ENCODE measurements at places on chromosomes 7 and 10.

- DNase-seq = no peak
These were observed 27.5 kb downstream of the LRRC27 start for GRCh38 chr10:132359305-132360040.

DNA sequence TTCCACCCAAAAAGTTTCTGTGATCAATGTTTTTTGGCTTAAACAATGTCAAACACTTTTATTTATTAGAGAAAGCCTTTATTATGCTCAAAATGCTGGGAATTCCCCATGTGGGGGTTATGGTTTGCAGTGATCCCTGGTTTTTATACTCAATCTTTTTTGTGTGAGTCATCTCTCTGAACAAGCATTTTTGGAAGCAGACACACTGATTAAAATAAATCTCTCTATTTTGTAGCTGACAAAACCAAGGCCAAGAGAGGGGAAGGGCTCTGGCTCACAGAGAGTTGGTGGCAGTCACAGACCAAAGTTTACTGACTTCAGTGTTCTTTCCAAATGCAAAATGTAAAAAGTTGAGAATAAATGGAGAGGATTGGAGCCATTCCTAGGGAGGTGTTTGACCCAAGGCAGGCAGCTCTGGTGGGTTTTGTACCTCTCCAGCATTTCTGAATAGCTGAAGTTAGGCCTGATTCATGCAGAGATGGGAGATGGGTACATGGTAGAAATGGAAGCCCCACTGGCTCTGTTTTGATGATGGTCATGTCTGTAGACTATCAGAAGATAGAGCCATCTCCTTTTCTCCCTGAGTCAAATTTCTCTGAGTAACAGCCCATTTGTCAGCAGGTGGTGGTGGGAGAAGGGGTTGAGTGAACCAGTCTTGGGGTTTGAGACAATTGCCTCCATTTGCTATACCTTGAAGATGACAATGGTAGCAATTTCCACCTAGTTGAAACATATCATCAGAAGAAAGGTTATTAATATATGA lies 45.4 kb upstream of the NAMPT start:
- no peak for DNase-seq

- DNase-seq = peak; percentile 30
These were observed 2.6 kb upstream of the ZNF503 start for GRCh38 chr10:75403939-75404814.

DNA sequence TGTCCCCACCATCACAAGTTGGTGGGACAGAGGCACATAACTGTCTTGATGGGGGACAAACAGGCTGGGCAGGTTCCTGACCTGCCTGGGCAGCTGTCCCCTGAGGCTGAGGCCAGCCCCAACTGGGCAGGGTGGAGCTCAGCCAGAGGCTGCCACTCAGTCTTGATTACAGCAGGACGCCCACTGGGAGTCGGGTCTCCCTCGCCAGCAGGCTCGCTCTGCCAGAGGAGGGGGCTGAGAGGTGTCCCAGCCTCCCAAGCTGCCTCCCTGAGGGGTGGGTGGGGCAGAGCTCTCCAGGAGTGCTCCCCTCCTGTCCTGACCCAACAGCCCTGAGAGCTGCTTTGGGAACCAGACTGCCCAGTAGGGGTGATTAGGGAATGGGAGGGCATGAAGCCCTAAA lies 1.8 kb upstream of the CAMK2G start:
- no peak for DNase-seq

DNA sequence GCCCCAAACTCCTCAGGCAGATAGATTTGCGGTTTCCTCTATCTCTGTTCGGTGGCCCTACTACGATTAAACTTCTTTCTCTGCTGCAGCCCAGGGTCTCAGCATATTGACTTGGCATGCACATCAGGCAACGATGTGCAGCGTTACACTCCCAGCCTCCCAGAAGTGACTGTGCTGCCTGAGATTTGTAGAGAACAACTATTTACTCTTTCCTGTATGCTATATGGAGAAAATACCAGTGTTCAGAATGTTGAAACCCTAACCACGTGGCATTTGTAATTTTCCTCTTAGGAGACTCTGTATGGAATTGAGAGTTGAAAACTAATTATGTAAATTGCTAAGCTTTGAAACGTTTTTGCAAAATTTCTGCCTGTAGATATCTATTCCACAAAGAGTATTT lies 50.9 kb downstream of the GNAI1 start:
- no peak for DNase-seq

DNA sequence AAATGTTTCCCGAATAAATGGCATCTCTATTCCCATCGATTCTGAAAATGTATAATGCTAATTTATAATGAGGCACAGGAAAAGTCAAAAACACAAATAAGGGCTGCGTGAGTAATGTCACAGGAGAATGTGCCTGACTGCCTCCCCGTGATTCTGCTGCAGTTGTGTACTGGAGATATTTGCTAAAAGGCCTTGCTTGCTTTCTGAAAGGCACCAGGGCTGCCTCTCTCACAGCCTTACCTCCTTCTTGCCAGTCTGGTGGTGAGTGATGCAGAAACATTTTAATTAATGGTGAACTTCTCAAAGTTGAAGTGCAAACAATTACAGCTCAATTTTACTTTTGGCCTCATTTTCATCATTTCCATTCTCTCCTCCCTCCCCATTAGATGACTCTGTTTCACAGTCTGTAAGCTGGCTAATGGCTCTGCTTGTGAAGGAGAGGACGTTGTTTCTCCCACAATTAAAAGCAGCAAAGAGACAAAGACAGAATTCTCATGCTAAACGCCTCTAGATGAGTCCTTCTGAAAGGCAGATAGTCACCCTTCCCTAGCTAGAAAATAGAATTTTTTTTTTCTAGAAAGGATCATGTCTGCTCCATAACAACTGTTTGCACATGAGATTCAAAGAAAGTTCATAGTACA lies 377.6 kb downstream of the MDFIC start:
- DNase-seq = no peak

DNA sequence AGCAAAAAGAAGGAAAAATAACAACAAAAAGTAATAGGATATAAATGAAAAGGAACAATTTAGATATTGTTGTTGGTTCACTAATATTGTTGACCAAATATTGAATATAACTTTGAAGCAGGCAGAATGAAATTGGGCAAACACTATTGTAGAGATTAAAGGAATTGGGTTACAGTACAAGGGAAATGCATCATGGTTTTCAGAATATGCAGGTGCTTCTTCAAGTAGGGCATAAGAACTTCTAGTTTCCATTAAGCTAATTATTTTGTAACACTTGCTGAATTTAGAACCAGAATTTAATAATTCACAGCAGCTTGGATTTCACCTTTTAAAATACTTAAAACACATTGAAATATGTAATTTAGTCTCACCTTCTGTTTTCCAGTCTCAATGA lies 36.5 kb downstream of the RPA3 start:
- no peak for DNase-seq
